AG20443 (cell line): ENCODE measurements at places on chromosomes 11 and 22.
A peak's percentile ranks its signal among the peaks of the same experiment; 100 is the strongest.

DNA sequence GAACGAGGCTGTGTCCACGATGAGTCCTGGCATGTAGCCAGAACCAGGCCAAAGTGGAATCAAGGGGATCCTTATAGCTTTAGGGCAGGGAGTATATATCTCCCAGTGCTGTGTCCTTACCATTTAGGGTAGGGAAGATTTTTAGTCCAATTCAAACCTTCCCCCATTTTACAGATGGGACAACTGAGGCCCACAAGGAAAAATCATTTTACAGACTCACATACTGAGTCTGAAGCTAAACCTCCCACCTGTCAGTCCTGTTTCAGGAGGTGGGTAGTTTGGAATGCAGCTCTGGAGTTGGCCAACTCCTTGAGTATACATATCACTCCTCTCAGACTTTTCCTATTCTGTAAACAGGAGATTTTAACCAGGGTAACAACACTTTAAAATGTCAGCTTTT is 33.1 kb upstream of the TFIP11 start:
- no peak for DNase-seq

GRCh38 chr11:45654231-45655011 is 11.0 kb downstream of the CHST1 start:
- DNase-seq = no peak

- DNase-seq = no peak
Observed at GRCh38 chr11:46347637-46348311, 511 bp downstream of the DGKZ start.

DNA sequence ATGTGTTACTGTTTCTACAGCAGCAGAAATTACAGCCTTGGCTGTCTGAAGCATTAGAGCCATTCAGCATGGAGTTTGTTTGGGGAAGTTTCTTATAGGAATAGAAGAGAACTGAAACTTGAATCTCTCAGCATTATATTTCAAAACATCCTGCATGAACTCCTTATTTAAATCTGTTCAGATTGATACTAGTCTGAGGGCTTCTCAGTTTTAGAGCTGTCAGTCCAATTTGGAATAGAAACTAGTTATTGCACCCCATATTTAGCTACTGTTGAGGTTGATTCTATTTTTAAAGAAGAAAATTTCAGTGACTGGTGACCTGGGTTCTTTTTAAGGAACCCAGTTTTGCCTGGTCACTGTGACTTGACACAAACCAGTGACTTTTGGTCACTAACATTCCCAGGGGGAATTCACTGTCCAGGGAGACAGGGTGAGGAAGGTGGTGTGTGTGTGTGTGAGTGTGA is 126.0 kb upstream of the TTC12 start:
- DNase-seq = no peak

GRCh38 chr11:1129143-1129610 is 28.6 kb upstream of the MUC5AC start:
- no peak for DNase-seq

DNA sequence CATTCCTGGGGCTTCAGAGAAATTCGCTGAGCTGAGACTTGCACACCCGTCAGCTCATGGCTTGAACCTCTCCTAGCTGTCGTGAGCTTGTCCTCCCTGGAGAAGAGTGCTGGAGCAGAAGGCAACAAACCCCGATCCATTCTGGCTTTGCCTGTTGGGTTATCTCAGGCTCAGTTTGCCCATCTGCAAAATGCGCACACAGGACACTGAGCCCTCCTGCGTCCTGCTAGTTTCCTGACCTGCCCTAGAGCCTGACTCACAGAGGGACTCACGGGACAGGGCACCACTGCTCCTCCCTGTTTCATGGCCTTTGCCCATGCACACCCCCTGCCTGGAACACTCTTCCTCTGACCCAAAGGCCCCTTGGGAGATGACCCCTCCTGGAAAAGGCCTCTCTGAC is 365.0 kb downstream of the MN1 start:
- DNase-seq = no peak

DNA sequence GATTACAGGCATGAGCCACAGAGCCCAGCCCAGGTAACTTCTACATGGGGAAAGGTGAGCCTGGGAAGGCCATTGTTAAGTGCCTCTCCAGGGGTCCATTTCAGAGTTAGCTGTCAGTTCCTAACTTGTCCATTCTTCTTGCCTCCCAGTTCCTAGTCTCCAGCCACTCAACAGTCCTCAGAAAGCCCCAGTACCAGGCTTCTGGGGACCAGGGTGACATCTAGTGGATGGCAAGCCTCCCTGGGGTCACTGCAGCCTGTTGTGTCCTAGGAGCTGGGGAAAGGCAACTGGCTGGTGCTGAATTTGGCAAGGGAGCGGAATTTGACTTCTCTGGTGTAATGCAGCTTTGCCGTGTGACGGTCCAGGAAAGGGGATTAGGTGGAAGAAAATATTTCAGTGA is 2.1 kb downstream of the LGALS12 start:
- peak; percentile 39 for DNase-seq
